ENCODE measurements at places on chromosomes 2 and 18.

DNA sequence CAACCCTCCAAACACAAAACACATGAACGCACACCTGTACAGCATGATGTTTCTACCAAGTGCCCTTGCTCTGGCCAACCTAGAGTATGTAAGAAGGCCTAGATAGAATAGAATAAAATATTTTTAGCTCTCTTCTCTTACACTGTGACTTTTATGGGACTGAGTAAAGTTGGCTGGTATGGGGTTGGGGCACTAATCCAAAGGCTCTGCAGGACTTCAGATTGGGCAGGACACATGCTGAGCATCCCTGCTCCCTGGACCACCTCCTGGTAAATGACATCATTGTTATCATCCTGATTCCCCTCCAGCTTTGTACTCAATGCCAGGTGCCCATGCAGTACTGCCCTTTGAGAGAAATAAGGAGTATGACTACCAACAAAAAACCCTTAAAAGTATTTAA is 322.2 kb downstream of the SLC8A1 start:
- DNase-seq, result no peak

DNA sequence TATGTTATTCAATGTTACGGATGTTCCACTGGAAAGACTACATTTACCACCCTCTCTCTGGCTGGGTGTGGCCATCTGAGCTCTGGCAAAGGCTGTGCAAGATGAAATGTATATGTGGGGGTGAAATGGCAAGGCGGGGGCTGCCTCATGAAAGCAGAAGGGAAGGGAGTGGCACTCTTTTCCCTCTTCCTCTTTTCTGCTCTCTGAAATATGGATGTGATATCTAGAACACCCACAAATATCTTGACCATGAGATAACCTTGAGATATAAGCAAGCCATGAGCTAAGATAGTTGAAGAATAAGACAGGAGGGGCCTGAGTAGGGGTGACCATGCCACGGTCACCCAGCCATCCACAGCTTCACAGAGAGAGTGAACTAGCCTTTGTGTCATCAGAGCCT is 367.8 kb upstream of the ID2 start:
- no peak for DNase-seq

GRCh38 chr18:25456334-25457010 is 104.5 kb upstream of the ZNF521 start:
- DNase-seq, result no peak

GRCh38 chr2:36487947-36488346 is 110.0 kb downstream of the FEZ2 start:
- no peak for DNase-seq

GRCh38 chr2:134466141-134466540 is 212.3 kb downstream of the MGAT5 start:
- DNase-seq, result no peak

DNA sequence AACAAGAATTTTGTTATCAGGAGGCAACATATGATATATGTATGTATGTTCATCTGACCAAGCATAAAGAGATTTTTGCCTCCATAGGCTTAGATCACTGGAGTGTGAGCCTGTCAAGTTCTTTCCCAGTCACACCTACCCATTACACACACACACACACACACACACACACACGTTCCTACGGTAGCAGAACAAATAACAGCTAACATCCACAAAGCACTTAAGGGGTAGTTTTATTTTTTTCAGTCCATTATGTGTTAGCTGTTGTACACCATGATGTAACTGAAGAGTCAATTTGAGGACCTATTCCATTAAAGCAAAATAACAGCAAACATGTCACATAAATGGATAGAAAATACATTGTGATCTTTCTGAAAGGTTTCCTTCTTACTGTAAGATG is 39.5 kb downstream of the UGP2 start:
- peak; percentile 86 for DNase-seq

DNA sequence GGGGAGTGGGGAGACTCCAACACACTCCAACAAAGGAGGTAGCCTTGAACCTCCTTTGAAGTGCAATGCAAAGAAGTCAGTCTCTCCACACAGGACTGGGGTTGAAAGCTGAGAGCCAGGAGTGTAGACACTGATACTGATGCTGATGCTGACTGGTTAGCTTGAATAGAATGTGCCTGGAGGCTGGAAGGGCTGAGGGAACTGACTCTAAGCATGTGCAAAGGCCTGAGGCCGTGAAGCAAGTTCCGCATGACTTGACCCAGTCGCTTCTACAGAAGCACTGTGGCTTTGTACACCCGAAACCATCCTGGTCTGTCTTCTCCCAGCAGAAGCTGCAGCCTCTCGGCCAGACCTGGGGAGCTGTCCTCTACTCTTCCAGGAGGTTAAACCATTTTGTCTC is 10.4 kb downstream of the FOXI3 start:
- no peak for DNase-seq

GRCh38 chr18:44917216-44918141 is 236.8 kb downstream of the SETBP1 start:
- DNase-seq, result no peak

GRCh38 chr2:61493523-61493942 is 22.6 kb upstream of the USP34 start:
- no peak for DNase-seq

- no peak for DNase-seq
Observed at GRCh38 chr2:199629301-199629700, 171.6 kb upstream of the SATB2 start.

GRCh38 chr2:215536510-215536909 is 100.6 kb upstream of the FN1 start:
- DNase-seq, result no peak

- no peak for DNase-seq
Observed at GRCh38 chr2:11669454-11670291, at the start of gene NTSR2. Gene NTSR2 (minus strand): TSS chr2:11670195. CDS start chr2:11670129, 66 bp downstream.

GRCh38 chr2:38572167-38572566 is 30.6 kb downstream of the HNRNPLL start:
- DNase-seq, result no peak

GRCh38 chr2:140943867-140944266 is 1186.9 kb downstream of the LRP1B start:
- DNase-seq, result no peak

GRCh38 chr2:38584881-38585280 is 17.8 kb downstream of the HNRNPLL start:
- DNase-seq, result no peak

DNA sequence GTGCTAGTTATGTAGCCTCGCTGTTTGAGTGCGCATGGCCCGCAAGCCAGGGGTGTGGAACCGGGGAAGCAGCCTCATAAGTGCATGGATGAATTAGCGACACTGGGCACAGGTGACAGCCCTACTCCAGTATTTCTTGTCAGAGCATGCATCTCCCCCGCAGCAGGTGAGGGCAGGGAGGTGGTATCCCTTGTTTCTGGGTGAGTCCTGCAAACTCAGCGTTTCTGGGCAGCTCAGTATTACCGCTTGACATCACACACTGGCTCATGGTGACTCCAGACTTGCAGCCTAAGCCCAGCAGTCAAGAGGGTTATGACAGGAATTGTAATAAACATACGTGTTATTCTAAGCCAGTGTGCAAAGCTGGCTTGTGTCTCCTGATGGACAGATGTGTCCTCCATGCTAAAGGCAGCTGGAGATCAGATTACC is 2.5 kb downstream of the CABLES1 start:
- no peak for DNase-seq

- no peak for DNase-seq
Observed at GRCh38 chr2:84999553-84999955, 28.6 kb downstream of the KCMF1 start.

DNA sequence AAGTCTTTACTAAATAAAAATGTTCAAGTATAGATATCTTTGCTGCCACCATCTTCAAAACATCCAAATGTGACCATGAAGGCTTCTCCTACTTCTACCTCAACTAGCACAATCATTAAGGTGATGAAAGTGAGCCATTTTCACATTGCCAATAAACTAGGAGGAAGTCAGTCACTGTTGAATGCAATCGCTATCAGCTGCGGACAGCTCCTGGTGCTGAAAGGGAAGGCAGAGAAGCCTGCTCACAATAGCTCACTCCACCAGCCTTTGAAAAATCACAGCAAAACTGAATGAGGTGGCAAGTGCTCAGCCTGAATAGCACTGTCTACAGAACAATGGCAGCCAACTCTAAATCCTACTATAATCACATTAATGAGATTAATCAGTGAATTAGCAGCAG is 2.2 kb downstream of the MYT1L start:
- DNase-seq, result no peak

DNA sequence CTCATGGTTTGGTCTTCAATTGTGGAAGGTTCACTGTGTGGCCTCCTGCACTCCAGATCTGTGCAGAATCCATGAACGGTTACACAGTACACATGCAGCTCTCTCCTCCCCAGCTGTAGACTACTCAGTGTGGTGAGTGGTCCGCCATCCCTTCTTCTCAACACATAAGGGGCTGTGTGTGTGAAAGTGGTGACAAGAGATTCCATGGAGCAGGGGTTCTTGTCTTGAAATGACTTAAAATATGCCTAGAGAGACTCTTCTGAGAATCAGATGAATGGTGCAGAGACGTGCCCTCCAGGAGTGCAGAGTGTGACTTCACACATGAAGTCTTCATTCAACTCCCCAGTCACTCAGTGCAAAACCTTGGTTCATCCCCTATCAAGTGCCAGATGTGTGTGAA is 151.0 kb upstream of the COPS8 start:
- no peak for DNase-seq

DNA sequence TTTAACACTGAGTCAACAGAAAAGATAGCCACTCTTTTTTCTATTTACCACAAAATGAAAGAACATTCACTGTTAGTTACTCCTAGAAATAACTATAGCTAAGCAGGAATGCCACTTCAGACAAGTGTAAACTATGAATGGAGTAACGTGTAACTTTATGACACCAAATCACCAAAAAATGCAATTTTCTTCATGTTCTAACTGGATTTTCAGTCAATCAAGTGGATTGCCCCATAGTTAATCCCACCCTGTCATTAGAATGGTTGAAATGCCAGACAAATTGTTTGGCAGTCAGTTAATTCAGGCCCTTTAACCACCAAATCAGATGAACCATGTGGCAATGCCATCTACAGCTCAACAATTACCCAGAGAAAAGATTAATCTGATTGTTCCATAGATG is 9.9 kb downstream of the EPHA4 start:
- DNase-seq, result no peak

- DNase-seq, result peak; percentile 12
Observed at GRCh38 chr2:30147715-30148610, 1.2 kb downstream of the YPEL5 start.

- DNase-seq, result peak; percentile 77
Observed at GRCh38 chr2:98474979-98475632, 30.4 kb downstream of the INPP4A start.

GRCh38 chr2:40352703-40353099 is 99.2 kb downstream of the SLC8A1 start:
- DNase-seq, result no peak

DNA sequence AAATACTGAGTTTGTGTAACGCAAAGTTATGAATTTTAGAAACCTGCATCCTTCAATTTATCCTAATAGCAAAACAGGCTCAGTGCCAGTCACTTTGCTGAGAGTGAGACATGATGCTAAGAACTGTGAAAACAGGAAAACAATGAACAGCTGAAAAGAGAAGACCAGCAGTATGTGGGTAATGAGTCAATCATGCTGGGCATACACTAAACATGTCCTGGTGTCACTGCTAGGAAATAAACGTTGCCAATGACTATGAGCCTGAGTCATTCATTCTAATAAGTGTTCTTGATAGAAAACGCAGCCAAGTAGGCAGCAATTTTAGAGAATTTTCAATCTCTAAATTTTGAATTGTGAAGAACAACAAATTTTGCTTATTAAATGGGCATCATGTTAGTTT is 237.3 kb downstream of the GALR1 start:
- DNase-seq, result no peak

Data from NCI-H187 treated with DMSO at 0.1 percent for 48 hours (cell line).